ENCODE measurements at places on chromosomes 1 and 21. TPM values are rescaled to one million over a fixed set of nuclear protein-coding genes. Genes with fewer than 3 reads are reported as not detected.
A peak's percentile ranks its signal among the peaks of the same experiment; 100 is the strongest.

- no peak for DNase-seq
These were observed 240.7 kb downstream of the FOXD2 start for GRCh38 chr1:47678464-47678980.

Gene SPRR3
- not detected for total RNA-seq

Gene PM20D1
- total RNA-seq = 0.54 TPM

- DNase-seq = no peak
These were observed 223.8 kb upstream of the TMEM51 start for GRCh38 chr1:14929547-14930246.

Gene KISS1
- under 0.01 TPM for total RNA-seq

DNA sequence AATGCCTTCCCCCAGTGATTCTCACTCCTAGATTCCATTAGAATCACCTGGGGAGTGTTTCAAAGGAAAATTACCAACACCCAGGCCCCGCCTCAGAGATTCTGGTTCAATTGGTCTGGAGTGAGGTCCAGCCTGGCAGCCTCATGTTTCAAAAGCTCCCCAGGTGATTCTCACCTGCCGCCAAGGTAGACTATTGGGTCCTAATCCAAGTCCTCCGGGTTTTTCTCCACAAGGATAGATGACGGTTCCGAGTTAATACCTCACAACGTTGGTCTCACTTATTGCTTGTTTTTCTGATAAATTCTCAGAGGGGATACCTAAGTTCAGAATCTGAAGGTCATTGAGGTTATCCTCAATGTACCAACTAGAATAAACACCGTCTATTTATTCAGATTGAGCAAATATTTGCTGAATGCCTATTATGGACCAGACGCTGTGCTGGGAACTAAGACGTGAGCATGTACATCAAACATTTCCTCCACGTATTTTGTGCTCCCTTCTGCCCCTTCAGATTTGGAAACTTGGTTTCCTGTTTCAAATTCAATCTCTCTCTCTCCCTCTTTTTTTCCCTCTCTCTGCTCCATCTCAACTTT lies 97.5 kb downstream of the SEC16B start:
- DNase-seq = no peak

DNA sequence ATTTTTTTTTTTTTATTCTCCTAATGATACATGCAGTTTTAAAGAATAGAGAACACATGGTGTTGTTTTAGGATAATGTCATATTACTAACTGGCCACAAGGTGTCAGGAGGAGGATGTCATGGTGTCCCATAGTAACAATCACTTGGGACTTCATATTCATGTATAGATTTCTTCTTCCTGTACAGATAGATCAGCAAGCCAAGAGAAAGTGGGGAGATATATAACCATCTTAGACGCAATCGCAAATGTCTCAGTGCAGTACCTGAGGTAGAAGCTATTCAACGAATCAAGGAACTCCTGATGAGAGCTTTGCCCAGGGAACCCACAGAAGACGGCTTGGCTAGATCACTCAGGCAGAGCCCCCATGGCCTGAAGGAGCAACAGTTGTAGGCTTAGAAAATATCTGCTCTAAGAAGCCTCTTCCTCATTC lies 12.3 kb downstream of the OR2T11 start:
- no peak for DNase-seq

GRCh38 chr1:91712981-91713841 lies 172.7 kb downstream of the TGFBR3 start:
- DNase-seq = no peak

GRCh38 chr1:93694819-93695218 lies 13.2 kb upstream of the BCAR3 start:
- DNase-seq = no peak

GRCh38 chr1:17118706-17119075 lies 560 bp downstream of the PADI2 start:
- no peak for DNase-seq

DNA sequence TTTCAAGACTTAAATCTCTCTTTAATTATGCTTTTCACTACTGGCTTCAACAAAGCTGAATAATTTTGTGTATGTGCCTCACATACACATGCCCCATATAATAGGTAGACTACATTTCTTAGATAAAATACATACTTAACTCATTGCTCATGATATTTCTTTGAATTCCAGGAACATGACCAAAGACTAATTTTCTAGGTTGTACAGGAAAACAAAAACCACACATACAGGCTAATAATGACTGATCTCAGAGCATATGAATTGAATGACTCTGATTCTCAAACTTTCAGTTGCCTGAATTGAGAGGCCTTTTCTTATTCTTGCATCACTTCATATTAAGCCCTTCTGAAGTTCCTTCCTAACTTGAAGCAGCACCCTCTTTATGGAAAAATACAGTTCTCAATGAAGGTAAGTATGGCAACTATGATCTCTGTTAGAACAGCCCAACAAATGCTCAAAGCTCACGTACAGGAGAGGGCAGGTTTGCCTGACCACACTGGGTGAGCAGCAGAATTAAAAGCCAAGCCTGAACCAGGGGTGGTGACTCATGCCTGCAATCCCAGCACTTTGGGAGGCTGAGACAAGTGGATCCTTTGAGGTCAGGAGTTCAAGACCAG lies 22.6 kb upstream of the UAP1 start:
- DNase-seq = no peak

DNA sequence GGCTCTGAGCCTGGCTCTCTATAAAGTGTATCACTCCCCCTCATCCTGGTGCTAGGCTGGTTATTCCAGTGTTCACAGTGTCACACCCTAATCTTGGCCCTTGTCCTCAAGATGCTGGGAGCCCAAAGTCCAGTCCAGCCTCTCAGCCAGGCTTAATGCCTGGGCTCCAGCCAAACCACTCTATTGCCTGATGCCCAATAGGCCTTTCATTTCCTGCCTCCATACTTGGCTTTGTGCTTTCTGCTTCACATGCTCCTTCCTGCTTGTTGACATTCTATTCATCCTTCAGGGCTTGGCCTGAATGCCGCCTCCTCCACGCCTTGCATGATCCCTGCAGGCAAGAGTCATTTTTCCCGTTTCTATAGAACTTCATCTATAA lies 1.7 kb downstream of the KLHDC8A start:
- no peak for DNase-seq

- no peak for DNase-seq
These were observed 6.8 kb upstream of the TADA1 start for GRCh38 chr1:166882893-166883292.

Gene HSPB7
- total RNA-seq = not detected

GRCh38 chr1:79638382-79638781 lies 631.9 kb upstream of the ADGRL4 start:
- DNase-seq = no peak

GRCh38 chr1:239717097-239717917 lies 330.9 kb downstream of the CHRM3 start:
- DNase-seq = no peak

DNA sequence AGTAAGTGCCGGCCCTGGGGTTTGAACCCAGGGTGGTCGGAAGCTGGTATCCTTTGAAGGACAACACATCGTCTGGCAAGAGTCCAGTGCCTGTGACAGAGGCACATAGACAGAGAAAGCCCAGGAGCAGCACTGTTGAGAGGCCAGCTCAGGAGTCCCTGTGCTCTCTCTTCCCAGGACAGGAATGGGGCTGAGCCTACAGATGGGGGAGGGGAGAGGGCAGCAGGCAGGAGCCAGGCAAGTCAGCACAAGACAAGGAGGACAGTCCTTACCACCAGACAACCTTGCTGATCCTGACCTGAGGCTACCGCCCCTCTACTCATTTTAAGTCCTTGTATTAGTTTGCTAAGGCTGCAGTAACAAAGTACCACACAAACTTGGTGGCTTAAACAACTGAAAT lies 27.7 kb upstream of the SYT6 start:
- no peak for DNase-seq

Gene GUCA2A
- not detected for total RNA-seq

DNA sequence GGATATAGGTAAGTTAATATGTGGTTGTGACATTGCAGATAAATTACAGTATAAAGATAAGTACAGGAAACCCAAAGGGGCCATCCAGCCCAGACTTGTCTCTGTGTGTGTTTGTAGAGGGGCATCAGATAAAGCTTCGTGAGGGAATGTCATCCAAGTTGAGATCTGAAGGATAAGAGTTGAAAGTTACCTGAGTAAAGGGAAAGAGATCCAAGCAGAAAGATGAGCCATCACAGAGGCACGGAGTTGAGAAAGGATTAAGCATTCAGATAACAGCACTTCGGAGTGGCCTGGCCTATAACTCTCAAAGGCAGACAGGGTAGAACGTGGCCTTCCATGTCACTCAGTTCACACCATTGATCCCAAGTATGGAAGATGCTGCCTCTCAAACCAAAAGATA lies 749.1 kb downstream of the ADGRL2 start:
- no peak for DNase-seq

DNA sequence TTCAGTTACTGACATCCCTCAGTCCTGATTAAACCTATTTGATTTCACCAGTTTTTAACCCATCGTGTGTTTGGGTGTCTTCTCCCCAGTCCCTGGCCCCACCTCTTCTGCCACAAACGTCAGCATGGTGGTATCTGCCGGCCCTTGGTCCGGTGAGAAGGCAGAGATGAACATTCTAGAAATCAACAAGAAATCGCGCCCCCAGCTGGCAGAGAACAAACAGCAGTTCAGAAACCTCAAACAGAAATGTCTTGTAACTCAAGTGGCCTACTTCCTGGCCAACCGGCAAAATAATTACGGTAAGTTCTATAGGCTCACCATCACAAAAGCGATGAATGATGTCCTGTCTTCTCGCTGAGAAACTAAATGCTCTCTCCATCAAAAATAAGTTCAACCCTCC lies 28.7 kb downstream of the NBPF3 start:
- peak; percentile 77 for DNase-seq

Gene KIF14
- total RNA-seq = 0.54 TPM

- DNase-seq = no peak
These were observed 17.8 kb upstream of the GUCA2B start for GRCh38 chr1:42135426-42135825.

GRCh38 chr21:26614251-26614650 lies 41.2 kb upstream of the CYYR1 start:
- no peak for DNase-seq

GRCh38 chr1:209202830-209203532 lies 380.5 kb upstream of the CAMK1G start:
- no peak for DNase-seq

Gene GPR161
- total RNA-seq = 4.0 TPM

Gene LIPI
- total RNA-seq = not detected

Gene KRTAP19-4
- total RNA-seq = not detected

- DNase-seq = no peak
These were observed 102.4 kb downstream of the FMN2 start for GRCh38 chr1:240194120-240194519.

- no peak for DNase-seq
These were observed 24.7 kb upstream of the SLC44A3 start for GRCh38 chr1:94795434-94795833.

GRCh38 chr1:56908619-56909221 lies 54.1 kb downstream of the C8A start:
- no peak for DNase-seq

- DNase-seq = no peak
These were observed 109.0 kb downstream of the CACNA1E start for GRCh38 chr1:181592255-181592859.

- DNase-seq = no peak
These were observed 6.9 kb upstream of the C1orf216 start for GRCh38 chr1:35725596-35725995.

Gene NIBAN1
- total RNA-seq = 11.0 TPM

Gene KCNK2
- not detected for total RNA-seq

DNA sequence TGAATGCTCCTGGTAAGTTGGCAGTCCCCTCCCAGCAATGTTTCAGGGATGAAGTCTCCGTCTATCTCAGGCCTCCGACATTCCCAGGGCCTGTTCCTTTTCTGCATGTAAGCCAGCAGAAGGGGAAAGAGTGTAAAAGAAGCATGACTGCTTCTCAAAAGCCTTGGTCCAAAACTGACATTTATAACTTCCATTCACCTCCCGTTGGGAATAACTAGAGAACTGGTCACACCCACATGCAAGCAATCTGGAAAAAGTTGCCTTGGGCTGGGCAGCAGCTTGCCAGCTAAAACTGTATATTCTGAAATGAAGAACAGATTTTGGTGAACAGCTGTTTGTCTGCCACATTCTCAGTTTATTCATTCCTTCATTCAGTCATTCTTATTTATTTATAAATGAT lies 24.2 kb upstream of the NPL start:
- no peak for DNase-seq

Gene OPRD1
- total RNA-seq = not detected

Gene KHDRBS1
- total RNA-seq = 79.2 TPM

Gene SPATA1
- total RNA-seq = 2.2 TPM
